ENCODE measurements at places on chromosomes 7 and 10.

- DNase-seq: no peak
Measured at GRCh38 chr7:132381742-132382472, 194.4 kb downstream of the PLXNA4 start.

- DNase-seq: no peak
Measured at GRCh38 chr7:50068850-50069551, 24.0 kb downstream of the ZPBP start.

DNA sequence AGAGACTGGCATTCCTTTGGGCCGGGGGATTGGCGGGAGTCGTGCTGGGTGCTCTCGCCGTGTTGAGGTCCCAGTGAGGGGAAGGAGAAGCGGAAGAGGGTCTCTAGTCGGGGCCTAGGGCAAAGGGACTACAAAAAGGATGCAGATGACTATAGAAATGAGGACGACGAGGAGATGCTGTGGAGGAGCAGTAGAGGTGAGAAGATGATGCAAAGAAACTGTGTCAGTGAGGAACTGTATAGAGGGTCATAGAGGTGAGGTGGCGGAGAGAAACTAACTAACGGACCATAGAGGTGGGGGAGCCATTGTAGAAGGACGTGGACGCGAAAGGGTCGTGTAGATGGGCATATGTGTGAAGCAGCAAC is 324 bp downstream of the TWNK start:
- DNase-seq: no peak

DNA sequence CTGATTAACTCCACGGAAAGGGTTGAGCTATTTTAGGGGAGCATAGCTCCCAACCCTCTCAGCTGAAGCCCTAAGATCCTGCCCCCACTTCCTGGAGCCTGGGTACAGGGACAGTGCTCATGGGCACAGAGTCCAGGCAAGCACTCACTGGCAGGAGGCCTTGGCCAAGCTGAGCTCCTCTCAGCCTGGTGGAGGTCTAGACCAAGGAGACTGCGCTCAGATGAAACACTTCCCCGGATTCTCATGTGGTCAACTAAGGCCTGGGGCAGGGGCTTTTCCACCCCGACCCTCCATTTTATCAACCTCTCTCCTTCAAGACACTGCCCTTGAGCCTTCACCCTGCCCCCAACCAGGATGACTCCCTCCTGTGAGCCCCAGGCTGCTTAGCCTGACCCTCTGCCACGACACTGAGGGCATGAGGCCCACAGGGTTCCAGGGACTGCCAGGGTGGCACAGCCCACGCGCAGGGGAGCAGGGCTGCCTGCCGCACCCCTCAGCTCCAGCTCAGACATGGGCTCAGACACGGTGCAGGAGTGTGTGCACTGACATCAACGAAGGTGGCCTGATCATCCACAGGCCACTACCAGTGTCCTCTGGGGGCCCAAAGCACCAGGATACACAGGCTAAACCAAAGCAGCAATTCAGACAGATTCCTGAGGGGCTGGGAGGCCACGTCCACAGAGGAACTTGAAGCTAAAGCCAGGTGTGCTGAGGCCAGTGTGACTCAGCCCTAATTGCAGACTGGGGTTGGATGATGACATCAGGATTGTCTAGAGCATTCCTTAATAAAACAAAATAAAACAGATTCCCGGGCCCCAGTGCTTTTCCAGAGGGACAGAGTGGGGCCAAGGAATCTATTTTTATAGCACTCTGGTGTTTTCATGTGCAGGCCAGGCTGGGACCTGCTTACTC is 18.8 kb downstream of the CHAT start:
- no peak for DNase-seq

DNA sequence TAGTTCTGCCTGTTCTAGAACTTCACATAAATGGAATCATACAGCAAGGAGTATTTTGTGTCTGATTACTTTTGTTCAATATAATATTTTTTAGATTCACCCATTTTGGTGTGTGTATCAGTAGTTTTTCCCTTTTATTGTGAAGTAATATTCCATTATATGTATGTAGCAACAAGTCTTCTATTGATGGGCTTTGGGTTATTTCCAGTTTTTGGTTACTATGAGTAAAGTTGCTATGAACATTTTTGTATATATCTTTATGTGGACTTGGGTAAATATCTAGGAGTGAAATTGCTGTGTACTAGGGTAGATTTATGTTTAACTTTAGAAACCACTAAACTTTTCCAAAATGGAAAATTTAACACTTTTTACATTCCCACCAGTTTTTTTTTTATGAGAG is 35.7 kb downstream of the ADK start:
- DNase-seq: no peak

GRCh38 chr10:58830697-58831096 is 318.0 kb downstream of the BICC1 start:
- no peak for DNase-seq

DNA sequence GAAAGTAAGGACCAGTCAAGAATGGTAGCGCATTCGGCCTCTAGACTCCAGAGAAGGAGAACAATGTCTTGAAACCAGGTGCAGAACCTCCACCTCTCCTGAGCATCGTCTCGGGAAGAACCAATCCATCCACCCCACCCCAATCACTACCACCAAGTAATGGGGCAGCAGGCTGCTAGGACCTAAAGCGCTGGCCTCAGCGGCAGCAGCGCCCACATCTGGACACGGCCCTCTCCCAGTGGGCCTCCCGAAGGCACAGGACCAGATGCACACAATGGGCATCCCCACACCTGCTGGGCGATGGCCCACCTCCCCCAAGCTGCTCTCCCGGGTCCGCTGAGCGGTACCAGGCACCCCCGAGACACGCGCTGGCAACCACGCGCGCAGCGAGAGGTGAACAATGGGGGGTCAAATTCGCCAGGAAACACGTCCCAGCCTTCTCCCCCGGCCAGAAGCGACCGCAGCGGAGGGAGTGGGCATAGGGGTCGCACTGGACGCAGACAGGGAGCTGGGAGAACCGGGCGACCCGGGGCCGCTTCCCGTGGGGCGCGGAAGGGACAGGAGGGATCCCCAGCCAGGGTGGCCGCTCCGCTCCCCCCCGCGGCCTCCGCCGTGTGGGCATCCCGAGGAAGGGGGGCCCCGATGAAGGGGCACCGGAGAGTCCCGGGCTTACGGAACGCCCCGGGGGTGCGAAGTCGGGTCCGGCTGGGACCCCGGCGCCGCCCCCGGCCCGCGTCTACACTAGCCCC is 506 bp downstream of the CTTNBP2 start:
- DNase-seq: no peak

DNA sequence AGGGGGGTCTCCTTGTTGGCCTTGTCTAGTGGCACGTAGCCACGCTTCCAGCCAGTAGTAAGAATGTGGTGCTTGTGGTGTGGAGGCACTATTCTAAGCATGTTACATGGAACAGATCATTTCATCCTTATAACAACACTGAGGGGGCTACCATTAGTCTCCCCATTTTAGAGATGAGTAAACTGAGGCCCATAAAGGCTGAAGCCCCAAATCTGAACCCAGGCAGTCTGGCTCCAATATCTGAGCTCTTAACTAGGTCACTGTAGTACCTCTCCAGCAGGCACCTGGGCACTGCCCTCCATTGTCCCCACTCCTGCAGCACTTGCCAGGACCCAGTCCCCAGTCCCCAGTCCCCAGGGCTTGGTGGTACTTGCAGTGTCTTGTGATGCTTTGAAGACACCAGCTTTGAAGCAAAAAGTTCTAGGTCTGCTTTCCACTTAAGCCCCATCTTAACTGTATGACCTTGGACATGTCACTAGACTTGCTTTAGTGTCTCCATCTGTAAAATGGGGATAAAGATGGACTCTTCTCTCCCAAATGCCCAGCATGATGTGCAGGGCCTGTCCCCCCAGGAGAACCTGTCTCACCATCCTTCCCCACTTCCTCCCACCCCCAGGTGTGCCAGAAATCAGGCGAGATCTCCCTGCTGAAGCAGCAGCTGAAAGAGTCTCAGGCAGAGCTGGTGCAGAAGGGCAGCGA is 6.4 kb downstream of the LZTS2 start:
- DNase-seq: no peak

DNA sequence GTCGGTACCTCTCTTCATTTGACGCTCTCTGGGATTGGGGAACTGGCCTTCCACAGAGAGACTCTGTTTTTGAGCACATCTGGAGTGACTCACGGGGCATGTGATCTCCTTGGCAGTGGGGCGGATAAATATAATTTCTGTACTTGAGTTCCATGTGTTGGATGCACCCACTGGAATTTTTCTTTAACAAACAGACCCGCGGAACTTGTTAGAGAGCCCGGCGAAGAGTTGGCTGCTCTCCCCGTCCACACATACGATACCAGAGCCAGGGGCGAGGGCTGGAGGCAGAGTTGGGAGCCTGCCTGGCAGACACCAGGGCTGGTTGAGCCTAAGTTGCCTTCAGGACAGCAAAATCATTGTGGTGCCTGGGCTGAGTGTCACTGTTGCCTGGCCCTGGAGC is at the start of gene FAM180A:
Gene FAM180A, minus strand, starts transcription at position 44 of the 400 bp plus-strand sequence. CDS start 233 bp downstream, outside the sequence.
- no peak for DNase-seq

DNA sequence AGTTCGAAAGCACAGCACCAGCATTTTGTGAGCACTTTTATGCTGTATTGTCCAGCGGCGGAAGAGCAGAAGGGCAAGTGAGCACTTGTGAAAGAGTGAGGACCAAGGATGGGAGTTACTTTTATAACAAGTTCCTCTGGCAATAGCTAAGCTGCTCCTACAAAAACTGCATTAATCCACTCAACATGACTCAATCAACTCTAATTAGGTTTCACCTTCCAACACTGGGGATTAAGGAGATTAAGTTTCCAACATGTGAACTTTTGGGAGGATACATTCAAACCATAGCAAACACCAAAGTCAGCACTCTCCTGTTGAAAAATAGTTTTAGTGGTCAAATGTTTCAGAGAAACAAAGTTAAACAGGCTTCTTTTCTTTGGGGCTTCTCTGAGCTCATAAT is 844.5 kb downstream of the REEP3 start:
- no peak for DNase-seq

- DNase-seq: no peak
Measured at GRCh38 chr10:28993861-28994260, 295.0 kb upstream of the LYZL1 start.

- DNase-seq: no peak
Measured at GRCh38 chr10:30562787-30563186, 66.8 kb downstream of the LYZL2 start.

- DNase-seq: no peak
Measured at GRCh38 chr10:3827266-3827665, 42.3 kb upstream of the KLF6 start.

DNA sequence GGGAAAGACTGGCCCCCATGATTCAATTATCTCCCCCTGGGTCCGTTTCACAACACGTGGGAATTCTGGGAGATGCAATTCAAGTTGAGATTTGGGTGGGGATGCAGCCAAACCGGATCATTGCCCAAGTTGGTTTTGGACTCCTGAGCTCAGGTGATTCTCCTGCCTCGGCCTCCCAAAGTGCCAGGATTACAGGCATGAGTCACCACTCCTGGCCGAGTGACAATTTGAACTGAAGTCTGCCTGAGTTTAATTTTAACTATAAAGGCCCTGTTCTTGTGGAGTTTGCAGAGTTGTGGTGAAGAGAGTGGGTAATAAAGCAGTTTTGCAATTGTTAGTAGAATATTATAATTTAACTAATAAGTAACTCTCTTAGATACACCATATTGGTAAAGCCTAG is 78.3 kb downstream of the GALNT17 start:
- no peak for DNase-seq

- DNase-seq: no peak
Measured at GRCh38 chr10:25725917-25726716, 207.9 kb upstream of the MYO3A start.

DNA sequence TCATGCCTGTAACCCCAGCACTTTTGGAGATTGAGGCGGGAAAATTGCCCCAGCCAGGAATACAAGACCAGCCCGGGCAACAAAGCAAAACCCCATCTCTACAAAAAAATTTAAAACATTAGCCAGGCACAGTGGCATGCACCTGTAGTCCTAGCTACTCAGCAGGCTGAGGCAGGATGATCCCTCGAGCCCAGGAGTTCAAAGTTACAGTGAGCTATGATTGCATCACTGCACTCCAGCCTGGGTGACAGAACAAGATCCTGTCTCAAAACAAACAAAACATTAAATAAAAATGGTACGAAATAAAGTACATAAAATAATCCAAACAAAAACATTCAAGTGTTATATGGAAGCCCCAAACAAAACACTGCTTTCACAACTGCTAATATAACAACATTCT is 125.0 kb downstream of the SNX13 start:
- no peak for DNase-seq

- DNase-seq: no peak
Measured at GRCh38 chr7:116863936-116864500, 1.6 kb downstream of the CAPZA2 start.

DNA sequence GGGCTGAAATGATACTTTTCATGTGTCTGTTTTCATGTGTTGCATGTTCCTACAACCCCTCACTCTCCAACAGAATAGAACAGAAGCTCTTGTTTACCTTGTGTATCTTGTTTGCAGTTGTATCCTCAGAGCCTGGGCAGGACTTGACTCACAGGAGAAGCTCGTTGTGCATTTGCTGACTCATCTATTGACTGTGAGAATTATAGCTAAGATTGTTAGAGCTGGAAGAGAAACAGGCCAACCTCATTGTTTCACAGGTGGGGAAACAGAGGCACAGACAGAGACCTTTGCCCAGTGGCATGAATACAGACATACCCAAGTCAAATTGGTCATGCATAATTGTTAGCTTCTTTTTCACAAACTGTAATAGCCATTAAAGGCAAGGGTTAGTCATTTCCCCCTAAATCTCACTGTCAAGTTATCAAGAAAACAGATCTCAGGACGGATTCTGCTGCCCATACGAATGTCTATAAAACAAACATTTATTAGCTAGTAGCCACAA is 4.6 kb upstream of the TSPAN15 start:
- no peak for DNase-seq

DNA sequence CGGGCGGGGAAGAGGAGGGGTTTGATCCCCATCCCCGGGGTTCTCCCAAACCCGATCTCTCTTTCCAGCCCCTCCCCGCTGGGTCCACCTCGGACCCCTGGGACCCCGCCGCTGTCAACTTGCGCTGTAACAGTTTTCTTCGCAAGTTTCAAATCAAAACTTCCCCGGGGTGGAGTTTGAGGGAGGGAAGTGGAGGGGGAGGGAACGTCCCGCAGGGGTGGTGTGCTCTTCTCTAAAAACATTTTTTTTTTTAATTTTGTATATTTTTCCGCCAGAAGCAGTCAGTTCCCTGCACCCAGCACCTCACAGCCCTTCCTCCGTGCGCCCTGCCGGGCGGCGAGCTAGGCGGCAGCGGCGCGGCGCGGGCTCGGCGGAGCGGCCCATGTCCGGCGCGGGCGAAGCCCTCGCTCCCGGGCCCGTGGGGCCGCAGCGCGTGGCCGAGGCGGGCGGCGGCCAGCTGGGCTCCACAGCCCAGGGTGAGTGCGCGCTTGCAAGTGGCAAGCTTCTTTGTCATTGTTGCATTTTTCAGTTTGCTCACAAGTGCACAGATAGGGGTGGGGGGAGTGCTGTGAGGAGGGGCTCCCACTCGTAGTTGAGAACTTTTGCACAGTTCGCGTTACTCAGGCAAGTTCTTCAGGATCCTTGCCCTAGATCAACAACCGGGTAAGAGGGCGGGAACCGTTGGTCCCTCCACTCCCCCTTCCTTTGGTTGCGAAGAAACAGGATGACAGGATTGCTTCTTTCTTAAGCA is 933 bp downstream of the MDFIC start:
- DNase-seq: peak; percentile 27

DNA sequence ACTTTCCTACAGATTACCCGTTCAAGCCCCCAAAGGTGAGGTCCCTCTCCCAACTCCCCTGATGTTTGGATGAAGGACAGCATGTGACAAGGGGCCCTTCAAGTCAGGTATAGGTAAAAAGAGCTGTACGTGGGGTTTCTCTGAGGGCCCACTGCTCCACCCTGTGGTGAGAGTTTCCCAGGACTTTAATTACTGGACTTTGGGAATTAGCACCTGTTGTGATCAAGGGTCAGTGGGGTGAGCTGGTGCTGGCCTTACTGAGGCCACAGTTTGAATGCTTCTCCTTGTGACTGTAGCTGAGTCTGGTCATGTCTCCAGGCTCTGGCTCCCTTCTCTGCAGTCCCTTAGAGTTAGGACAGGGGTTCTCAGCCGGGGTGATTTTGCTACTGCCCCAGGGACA is 16.8 kb downstream of the UBE2D4 start:
- DNase-seq: no peak

Data from activated CD4-positive, CD25-positive, alpha-beta regulatory T cell (primary cell).